HuH-7.5 (cell line): ENCODE measurements at places on chromosomes 7 and 10.

- DNase-seq, result no peak
Observed at GRCh38 chr7:29866490-29866930, 60.2 kb downstream of the WIPF3 start.

GRCh38 chr7:87505557-87506245, 30.2 kb upstream of the ABCB4 start:
- no peak for DNase-seq

GRCh38 chr10:8055420-8056349, 1.2 kb downstream of the GATA3 start:
- no peak for DNase-seq

DNA sequence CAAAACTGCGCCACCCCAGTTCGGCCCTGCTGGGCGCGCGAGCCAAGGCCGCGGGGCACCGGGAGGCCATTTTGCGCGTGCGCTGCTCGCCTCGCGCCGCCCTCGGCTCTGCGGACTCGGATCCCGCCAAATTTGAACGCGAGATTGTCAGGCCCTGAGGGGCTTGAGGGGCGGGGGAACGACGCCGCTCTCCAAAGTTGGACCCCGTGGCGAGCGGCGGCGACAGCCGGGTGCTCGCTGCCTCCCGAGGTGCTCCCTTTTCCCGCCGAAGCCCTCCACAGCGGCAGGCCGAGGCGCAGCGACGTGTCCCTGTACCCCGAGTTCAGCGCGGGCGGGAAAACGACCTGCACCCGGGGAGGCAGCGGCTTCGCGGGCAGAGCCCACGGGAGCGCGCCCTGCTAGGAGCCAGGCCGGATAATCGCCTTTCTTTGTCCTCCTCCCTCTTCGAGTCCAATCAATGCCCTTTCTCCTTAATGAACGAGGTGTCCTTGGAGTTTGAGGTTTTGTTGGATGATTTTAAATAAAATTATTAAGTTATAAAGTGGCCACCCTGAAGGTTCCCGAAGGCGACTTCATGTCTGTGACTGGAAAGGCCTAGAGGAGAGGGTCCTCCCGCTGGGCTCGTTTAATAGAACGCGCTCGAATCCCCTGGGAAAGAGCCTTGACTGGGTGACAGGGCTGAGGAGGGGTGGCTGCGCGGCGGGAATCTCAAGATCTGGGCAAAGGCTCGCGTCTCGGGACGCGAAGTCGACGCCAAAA, 10.7 kb upstream of the SPAG6 start:
- DNase-seq, result no peak
